ENCODE measurements at places on chromosomes 5 and 9.

DNA sequence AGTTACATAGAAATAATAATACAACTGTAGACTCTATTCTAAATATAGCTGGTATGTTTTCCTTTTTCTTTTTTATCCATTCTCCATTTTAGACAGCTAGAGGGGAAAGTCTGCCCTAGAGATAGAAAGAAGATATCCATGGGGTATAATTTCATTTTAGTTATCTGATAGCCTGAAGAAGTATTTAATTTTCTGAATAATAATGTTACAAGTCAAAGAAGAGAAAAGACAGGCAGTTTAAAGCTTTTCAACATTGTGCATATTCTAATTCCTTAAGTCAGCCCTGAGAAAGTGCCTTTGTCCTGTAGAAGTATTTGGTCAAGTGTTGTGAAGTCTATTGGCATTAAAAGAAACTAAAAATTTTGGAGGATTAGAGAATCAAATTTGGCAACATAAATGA, 2.5 kb upstream of the VCAN start:
- no peak for DNase-seq

DNA sequence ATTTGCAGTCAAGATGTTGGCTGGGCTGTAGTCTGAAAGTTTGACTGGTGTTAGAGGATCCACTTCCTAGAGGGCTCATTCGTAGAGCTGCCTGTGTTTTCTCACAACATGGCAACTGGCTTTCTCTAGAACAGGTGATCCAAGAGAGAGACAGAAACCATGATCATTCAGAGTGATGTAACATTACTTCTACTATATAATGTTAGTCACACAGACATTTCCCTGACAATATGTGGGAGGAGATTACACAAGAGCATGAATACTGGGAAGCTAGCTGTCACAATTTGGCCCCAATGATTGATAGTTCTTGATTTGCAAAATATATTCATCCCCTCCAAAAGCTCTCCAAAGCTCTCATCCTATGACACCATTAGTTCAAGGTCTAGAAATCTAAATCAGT, 10.9 kb upstream of the TMEM161B start:
- no peak for DNase-seq

DNA sequence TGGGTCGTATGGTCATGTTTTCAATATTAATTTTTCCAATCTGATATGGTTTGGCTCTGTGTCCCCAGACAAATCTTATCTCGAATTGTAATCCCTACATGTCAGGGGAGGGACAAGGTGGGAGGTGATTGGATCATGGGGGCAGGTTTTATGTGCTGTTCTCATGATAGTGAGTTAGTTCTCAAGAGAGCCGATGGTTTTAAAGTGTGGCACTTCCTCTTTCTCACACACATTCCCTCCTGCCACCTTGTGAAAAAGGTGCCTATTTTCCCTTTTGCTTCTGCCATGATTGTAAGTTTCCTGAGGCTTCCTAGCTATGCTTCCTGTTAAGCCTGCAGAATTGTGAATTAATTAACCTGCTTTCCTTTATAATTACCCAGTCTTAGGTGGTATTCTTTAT, 309.1 kb upstream of the GRIN3A start:
- DNase-seq = no peak

GRCh38 chr5:174503461-174504265, 220.7 kb upstream of the MSX2 start:
- no peak for DNase-seq

DNA sequence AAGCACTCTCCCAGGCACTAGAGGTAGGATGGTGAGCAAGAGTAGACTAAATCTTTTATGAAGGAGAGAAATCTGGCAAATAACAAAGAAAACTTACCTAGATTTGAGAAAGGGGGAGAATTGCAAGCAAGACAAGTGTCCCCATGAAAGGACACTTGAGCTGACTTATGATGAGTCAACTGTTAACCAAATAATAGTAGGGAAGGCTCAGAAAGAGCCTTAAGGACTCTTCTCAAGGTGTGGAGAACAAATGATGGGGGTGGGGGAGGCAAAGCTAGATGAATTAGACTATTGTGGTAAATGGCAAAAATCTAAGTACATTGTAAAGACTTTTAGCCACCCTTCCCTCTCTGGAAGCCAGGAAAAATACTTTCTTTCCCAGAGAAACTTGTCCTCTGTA, 77.6 kb upstream of the RASA1 start:
- no peak for DNase-seq

- no peak for DNase-seq
Observed at GRCh38 chr5:154815684-154816247, 34.6 kb downstream of the FAXDC2 start.

GRCh38 chr9:37916471-37917312, 12.8 kb upstream of the SLC25A51 start:
- DNase-seq = no peak

- DNase-seq = peak; percentile 56
Observed at GRCh38 chr5:177472460-177473442, 683 bp downstream of the DBN1 start.

GRCh38 chr9:94553029-94553938, 1.6 kb upstream of the PCAT7 start:
- DNase-seq = peak; percentile 75

DNA sequence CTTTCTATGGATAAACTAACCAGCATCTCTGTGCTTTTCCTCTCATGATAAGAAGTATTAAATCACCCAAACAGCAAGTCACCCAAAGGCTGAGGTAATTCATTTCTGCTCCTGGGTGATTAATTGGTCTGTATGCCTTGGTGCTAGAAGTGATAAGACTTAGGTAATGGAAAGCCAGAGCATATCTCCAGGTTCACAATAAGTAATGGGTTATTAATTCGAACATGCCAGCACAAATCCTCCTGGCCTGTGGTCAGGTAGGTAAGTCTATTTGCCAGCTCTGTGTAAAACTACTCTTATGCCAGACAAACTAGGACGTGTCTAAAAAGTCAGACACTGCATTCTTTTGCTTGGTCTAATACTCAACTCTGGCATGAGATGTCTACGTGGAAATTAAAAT, 11.2 kb upstream of the ENC1 start:
- no peak for DNase-seq

GRCh38 chr5:180313677-180314505, 22.0 kb upstream of the MAPK9 start:
- no peak for DNase-seq

DNA sequence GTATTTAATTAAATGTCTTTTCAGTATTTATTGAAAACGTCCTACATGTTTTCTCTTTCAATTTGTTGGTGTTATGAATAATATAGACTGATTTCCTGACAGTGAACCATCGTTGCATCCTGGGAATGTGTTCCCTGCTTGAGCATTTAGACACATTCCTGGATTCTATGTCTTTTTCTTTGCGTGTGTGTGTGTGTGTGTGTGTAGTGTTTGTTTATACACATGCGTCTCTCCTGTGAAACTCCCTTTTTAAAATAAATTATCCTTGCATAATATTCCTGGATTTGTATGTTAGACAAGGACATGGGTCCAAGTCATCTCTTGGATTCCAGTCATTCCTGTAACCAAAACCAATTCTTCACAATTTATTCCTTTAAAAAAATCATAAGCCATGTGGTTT, 153.4 kb downstream of the HSPA4 start:
- DNase-seq = no peak

DNA sequence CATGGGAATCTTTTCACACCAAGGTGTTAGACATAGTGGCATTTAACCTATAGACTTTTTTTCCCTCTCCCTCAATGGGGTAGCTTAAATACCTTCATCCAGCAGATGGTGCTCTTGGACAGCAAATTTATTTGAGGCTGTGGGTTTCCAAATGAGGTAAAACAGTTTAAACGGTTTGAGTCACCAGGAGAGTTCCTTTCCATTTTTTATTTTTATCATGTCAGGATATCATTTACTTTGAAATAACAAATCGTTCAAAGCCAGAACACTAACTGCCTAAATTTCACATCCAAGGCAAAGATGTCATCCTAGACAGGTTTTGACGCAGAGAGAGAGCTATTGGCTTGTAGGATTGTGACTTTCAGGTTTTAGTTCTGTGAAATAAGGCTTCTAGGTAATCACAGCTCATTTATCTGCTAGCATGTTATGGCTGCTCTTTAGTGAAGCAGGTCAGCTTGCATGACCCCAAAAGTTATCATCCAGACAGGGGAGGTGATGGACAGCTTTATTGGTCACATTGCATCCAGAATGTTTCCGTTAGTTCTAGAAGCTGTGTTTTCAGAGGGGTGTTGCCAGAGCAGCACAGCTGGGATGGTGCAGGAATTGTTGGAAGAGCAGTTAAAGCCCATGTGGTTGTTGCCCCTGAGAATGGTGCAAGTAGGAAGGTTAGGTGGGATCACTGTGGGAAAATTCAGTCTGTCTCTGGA, 69.8 kb downstream of the KDM4C start:
- peak; percentile 89 for DNase-seq

GRCh38 chr5:141101059-141101458, 786 bp downstream of the PCDHB3 start:
- no peak for DNase-seq

GRCh38 chr5:75617736-75618352, 6.6 kb downstream of the ANKDD1B start:
- DNase-seq = no peak

- no peak for DNase-seq
Observed at GRCh38 chr9:107673861-107674720, 184.5 kb upstream of the KLF4 start.

DNA sequence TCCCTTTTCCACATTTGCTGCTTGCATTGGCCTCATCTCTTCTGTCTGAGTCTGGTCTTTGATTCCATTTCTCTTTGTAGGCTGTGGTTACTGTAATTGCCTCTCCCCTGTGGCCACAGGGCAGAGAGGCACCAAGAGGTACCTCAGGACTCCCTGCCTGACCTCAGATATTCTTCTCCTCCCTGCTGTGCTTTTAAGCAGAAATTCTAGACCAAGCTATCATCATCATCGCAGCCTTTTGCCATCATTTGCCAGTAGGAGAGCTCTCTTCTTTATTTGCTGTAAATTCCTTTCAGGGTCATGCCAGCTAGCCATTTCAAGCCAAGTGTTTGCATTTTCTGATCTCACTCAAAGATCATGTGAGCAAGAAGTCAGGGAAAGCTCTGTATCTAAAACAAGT, 369.6 kb downstream of the ICE1 start:
- no peak for DNase-seq

- no peak for DNase-seq
Observed at GRCh38 chr9:123848447-123849085, 81.4 kb downstream of the DENND1A start.

DNA sequence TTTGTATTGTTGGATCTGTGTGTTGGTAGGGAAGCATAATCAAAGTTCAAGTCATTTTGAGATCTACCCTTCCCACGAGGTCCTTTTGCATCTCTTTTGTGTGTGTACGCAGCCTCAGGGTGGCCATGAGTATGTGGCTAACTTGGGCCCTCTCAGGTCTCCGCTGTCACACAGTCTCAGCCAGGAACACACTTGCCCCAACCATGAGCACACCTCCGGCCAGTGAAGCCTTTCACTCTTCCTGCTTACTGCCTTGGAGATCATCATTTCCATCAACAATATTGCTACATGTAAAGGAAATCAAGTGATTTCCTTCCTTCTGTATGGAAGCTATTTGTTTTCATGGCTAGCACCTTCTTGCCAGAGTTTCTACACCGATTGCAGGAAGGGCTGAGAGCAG, 13.9 kb downstream of the ZNF346 start:
- no peak for DNase-seq

- no peak for DNase-seq
Observed at GRCh38 chr9:121371495-121372061, 1.5 kb upstream of the STOM start.

DNA sequence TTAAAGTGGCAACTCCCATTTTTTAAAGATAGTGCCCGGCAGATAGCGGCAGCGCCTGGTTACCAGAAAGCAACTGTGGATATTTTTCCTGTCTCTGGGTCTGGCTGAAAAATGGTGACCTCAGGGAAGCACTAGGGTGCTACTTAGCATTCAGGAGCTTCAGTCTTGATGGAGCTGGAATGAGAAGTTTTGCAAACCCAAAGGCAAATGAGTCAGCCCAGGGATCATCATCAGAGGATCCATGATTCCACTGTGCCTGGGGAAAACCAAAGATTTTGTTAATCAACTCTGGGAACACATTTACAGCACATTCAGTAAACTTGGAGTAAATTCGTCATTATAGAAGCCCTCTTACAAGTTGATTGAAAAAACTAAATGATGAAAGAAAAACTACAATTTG, 26.7 kb downstream of the F2R start:
- peak; percentile 48 for DNase-seq

DNA sequence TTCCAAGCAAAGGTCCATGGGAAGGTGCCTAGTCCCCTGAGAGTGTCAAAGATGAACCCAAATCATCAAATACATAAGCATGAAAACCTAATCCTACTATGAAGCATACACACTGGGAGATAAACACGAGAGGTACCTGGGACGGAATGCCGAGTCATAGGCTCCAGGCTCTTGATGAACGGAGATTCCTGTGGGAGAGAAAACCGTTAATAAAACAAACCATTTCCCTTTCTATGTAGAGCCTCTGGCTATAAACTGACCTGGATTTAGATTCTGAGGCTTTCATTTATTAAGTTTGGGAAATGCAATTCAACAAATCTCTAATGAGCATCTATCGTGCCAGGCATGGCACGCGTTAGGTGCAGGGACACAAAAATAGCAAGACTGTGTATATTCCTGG, 206.4 kb upstream of the IL12B start:
- no peak for DNase-seq

GRCh38 chr5:1324719-1325190, 20.1 kb downstream of the CLPTM1L start:
- no peak for DNase-seq

- DNase-seq = no peak
Observed at GRCh38 chr5:67089200-67089725, 107.3 kb downstream of the CD180 start.

GRCh38 chr5:104498281-104498680, 935.7 kb upstream of the NUDT12 start:
- DNase-seq = peak; percentile 3

DNA sequence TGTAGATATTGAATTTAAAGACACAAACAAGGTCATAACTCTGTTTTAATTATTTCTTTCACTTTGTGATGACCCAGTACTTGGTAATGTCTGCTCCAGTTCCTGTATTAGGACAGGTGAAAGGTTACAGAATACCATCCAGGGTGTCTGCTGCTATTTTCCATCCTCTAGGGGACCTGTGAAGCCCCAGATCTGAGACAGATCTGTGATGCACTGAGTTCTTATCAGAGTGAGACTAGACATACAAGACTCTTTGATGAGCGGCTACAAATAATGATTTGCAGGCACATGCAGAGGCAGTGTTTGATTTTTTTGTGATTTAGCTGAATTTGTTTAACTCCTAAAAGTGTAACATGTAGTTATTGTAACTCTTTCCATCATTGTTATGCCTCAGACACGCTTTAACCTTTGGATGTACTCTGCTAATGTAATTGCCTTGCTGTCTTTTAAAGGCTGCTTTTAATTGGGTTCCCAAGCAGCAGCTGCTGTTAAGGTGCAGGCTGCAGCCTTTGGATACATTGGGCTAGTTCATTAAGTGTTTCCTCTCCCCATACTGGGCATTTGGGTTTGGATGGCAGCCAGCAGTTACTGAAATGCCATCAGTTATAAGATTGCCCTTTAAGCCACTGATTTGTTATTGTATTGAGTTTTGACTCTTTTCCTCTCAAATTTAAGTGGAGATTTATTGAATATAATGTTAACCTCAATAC, 63.3 kb downstream of the RASGRF2 start:
- DNase-seq = no peak
